ENCODE measurements at places on chromosomes 13 and 19. TPM values are rescaled to one million over a fixed set of nuclear protein-coding genes. Genes with fewer than 3 reads are reported as not detected.

The SELENOV gene
- not detected for total RNA-seq

The CEACAM20 gene
- not detected for total RNA-seq

The FAM216B gene
- total RNA-seq, result not detected

The LYPD3 gene
- 1.0 TPM for total RNA-seq

The DPF1 gene
- 0.40 TPM for total RNA-seq

The ZNF506 gene
- 25.5 TPM for total RNA-seq

The HIPK4 gene
- total RNA-seq, result 0.10 TPM

The ZNF560 gene
- total RNA-seq, result not detected

DNA sequence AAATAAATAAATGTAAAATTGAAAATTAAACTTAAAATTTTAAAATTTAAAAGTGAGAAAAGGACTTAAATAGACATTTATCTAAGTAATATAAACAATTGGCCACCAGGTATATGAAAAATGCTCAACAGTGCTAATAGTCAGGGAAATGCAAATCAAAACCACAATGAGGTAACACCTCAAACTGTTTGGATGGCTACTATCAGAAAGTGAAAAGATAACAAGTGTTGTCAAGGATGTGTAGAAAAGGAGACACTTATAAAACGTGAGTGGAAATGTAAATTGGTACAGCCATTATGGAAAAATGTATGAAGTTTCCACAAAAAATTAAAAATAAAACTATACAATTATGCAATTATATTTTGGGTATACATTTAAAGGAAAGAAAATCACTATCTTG is 752.2 kb downstream of the EFNB2 start:
- H3K36me3 ChIP-seq, result no peaks in the 10 kb centered on the region
- no peaks in the 10 kb centered on the region for H3K27me3 ChIP-seq
- no peak overlapping the region for H3K27ac ChIP-seq
- no peak overlapping the region for H3K4me3 ChIP-seq

DNA sequence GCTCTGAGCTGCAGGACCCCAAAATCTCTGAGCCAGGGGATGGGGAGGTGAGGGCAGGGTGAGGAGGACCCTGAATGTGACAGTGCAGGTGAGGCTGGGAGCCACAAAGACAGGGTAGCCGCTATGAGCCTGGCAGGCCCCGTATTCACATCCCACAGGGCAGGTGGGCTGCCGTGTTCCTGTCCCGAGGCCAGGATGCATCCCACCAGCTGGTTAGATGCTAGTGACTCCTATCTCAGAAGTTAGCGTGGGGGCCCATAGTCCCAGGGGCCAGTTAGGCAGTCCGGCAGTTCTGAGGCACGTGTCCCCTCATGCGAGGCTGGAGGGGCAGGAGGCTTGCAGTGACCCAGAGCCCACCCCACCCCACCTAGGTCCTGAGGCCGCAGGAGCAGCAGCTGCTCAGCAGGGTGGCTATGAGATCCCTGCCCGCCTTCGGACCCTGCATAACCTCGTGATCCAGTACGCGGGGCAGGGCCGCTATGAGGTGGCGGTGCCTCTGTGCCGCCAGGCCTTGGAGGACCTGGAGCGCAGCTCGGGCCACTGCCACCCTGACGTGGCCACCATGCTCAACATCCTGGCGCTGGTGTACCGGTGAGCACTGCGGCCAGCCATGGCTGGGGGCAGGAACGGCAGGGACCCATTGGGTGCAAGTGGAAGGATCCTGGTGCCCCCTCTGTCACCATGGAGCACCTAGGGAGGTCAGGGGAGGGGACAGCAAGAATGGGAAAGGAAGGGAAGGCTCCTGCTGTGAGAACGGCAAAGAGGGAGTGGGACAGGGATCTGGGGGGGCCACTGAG is 7.2 kb downstream of the KLC3 start:
- no peaks in the 10 kb centered on the region for H3K36me3 ChIP-seq
- H3K27ac ChIP-seq, result no peak overlapping the region
- no peaks in the 10 kb centered on the region for H3K4me1 ChIP-seq
- H3K4me3 ChIP-seq, result no peak overlapping the region
- no peak for DNase-seq

- H3K36me3 ChIP-seq, result no peaks in the 10 kb centered on the region
- H3K27ac ChIP-seq, result no peak overlapping the region
- no peak for DNase-seq
- H3K27me3 ChIP-seq, result no peaks in the 10 kb centered on the region
Measured at GRCh38 chr13:103844471-103844870, 778.3 kb upstream of the SLC10A2 start.

DNA sequence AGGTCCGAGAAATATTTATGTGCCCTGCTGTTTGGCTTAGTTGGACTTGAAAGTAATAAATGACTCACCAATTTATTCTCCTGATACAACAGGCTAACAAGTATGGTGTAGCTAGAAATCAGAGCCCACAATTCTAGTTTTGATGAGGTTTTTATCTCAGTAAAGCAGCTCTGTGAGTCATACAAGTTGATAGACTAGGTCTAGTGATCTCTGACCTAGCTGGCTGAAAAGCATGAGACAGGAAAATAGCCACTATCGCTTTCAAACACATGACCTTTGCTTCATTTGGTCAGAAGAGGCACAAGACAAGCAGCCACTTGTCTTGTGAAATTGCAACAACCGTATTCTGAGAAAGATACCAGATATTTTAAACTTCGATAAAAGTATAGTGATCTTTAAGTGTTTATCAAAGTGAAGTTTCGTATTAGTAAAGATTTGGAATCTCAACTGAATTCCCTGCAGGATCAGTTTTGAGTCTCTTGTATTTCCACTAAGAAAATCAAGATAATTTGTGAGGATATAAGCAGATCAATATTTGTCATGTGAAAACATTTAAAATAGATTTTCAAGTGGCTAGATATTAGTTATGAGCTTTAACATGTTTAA is 126.7 kb downstream of the MAB21L1 start:
- DNase-seq, result no peak
- no peaks in the 10 kb centered on the region for H3K4me1 ChIP-seq
- no peak overlapping the region for H3K27ac ChIP-seq
- no peaks in the 10 kb centered on the region for H3K36me3 ChIP-seq

DNA sequence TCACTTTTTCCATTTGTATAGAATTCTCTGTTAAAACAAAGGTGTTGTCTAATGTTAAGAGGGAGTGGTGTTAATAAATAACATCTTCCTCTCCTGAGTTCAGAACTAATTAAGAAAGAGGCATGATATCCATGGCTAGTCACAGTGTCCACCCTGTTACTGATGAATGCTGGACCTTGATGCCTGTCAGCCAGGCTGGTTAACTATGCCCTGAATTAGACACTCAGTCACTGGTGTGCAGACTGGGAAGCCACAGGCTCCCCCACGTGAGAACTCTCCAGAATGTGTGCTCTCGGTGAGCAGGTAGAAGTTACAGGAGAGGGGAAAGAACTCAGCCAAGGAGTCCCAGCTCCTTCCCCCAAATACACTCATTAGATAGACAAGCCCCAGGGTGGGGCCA is 56.1 kb upstream of the RNF113B start:
- no peaks in the 10 kb centered on the region for H3K4me1 ChIP-seq
- H3K36me3 ChIP-seq, result no peaks in the 10 kb centered on the region
- H3K27me3 ChIP-seq, result no peaks in the 10 kb centered on the region
- no peak overlapping the region for H3K27ac ChIP-seq
- H3K4me3 ChIP-seq, result no peak overlapping the region
- no peak for DNase-seq

- no peaks in the 10 kb centered on the region for H3K27me3 ChIP-seq
- peaks cover 2% of the 10 kb centered on the region for H3K36me3 ChIP-seq
- H3K27ac ChIP-seq, result no peak overlapping the region
- H3K4me3 ChIP-seq, result no peak overlapping the region
- H3K4me1 ChIP-seq, result peaks cover 15% of the 10 kb centered on the region
Measured at GRCh38 chr13:43364210-43365038, 341.0 kb downstream of the DNAJC15 start.

DNA sequence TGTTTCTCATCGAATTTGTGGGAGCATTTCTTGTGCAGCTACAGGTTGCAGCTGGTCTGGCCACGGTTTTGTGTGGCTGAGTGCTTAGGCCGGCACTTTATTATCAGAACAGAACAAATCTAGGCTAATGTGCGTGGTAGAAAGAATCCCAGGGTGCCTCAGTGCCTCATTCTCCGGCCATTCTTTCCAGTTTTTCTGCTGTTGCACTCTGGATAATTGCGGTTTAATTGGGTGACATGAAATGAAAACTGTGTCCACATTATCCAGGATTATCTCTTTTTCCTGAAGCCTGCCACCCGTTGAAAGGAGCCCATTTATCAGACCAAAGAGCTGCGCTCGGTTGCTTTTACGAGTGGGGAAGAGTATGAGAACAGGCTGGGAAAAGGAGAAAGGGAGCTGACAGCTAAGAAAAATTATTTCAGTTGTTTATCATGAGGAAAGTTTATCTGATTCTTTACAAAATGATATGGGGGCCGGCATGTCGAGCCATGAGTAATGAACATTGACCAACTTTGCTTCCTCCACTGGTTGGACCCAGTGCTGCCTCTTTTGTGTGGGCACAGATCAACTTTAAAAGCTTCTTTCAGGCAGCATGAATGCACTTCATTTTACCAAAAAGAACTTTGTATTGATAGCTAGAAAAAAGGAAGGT is 117.0 kb upstream of the SOX21 start:
- H3K27ac ChIP-seq, result no peak overlapping the region
- DNase-seq, result no peak
- H3K4me3 ChIP-seq, result no peak overlapping the region

DNA sequence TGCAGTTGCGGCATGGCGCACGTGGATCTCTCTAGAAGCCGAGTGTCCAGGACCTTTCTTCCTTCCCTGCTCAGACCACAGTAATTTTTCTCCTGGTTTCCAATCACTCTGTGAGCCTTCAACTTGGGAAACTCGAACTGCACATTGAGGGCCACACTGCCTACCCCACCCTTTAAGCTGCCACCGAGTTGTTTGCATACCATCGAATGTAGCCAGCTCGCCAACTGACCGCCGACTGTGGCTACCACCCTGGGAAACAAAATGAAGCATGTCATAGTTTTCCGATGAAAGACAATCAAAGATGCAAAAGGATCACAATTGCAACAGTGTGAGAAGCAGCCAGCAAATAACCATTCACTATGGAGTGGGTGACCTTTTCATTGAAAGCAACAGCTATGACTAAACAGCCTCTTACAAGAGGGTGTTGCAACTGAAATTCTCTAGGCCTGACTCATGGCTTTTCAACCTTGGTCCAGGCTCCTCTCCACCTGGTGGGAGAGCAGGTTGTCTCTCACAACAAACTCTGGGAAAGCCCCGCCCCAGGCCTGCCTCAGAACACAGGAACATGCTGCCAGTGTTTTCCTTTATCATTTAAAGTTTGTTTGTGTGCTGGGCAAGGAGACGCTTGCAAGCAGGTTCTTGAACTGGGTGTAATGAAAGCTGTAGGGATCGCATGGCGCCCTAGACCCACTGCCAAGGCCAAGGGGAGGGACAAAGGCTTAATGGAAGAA is 141.7 kb upstream of the SERP2 start:
- no peak overlapping the region for H3K4me3 ChIP-seq
- no peaks in the 10 kb centered on the region for H3K36me3 ChIP-seq
- no peak for DNase-seq
- H3K4me1 ChIP-seq, result peaks cover under 1% of the 10 kb centered on the region

DNA sequence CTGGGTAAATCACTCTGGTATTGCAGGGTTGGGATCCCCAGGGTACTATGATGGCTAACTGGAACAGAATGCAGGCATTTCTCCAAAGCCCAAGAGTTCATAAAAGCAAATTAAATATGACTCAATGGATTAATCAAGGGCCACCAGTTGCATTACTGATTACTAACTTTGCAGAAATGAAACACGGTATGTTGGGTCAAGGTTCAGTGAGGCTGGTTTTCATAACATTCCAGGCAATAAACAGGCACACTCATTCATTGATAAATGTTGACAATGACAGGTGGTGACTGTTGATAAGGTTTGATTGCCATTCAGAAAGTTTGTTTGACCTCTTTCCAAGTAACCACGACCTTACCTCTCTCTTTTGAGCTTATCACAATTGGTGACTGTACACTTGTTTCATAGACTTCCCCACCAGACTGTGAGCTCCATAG is 506 bp upstream of the AP1M1 start:
- peak overlapping the region; percentile 95 for H3K27ac ChIP-seq
- peaks cover 25% of the 10 kb centered on the region for H3K36me3 ChIP-seq
- no peak for DNase-seq
- peak overlapping the region; percentile 87 for H3K4me3 ChIP-seq

DNA sequence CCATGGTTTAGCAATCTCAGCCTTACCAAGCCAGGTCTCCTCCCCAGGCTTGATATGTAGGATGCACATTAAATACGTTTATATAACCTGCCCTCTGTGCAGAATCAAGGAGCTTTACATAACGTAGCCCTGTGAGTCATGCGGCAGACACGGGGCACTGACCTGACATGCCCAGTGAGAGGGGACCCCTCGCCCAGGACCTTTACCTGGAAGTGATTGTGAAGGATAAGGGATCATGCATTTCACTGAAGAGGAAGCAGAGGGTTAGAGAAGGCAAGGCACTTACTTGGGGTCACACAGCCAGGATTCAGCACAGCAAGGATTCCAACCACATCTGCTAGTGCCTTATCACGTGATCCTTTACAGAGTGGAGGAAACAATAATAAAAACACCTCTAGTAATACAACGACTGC is 18.9 kb upstream of the FOSB start:
- peaks cover 60% of the 10 kb centered on the region for H3K4me1 ChIP-seq
- no peak for DNase-seq
- peaks cover 3% of the 10 kb centered on the region for H3K36me3 ChIP-seq
- peaks cover 2% of the 10 kb centered on the region for H3K27me3 ChIP-seq

DNA sequence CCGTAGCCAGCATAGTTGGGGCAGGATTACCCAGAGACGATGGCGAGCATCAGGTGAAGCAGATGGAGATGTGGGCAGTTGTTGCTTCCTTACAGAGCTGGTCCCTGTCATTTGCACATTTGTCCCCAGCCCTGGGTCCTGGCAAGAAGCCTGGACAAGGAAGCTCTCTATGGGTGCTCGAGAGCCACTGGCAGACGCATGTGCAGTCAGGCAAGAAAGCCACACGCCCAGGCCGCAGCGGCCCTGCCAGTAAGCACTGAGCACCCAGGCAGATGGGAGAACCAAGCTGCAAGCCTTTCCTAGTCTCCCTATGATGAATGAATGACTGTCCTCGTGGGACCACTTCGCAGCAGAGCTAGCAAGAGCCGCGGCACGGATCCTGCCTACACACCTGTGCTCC is 182.8 kb downstream of the FOXO1 start:
- H3K36me3 ChIP-seq, result peaks cover 24% of the 10 kb centered on the region
- no peak overlapping the region for H3K4me3 ChIP-seq
- peak overlapping the region; percentile 94 for H3K27ac ChIP-seq
- no peak for DNase-seq

- H3K4me3 ChIP-seq, result no peak overlapping the region
- H3K4me1 ChIP-seq, result no peaks in the 10 kb centered on the region
- H3K36me3 ChIP-seq, result no peaks in the 10 kb centered on the region
- no peak for DNase-seq
- H3K27me3 ChIP-seq, result peaks cover 23% of the 10 kb centered on the region
Measured at GRCh38 chr13:30561511-30561910, 56.2 kb upstream of the USPL1 start.

GRCh38 chr19:53908106-53908934 is 758 bp upstream of the CACNG7 start:
- DNase-seq, result peak; percentile 61
- peaks cover 64% of the 10 kb centered on the region for H3K27me3 ChIP-seq
- no peaks in the 10 kb centered on the region for H3K36me3 ChIP-seq
- H3K4me1 ChIP-seq, result peaks cover 38% of the 10 kb centered on the region
- H3K4me3 ChIP-seq, result no peak overlapping the region

Data from activated CD4-positive, alpha-beta memory T cell treated with anti-CD3 and anti-CD28 coated beads, Interleukin-2, amount 10 ng/mL, durations not matched to agents 7 days and 5 days (primary cell).